ENCODE measurements at places on chromosomes 11 and 22.
A peak's percentile ranks its signal among the peaks of the same experiment; 100 is the strongest.

DNA sequence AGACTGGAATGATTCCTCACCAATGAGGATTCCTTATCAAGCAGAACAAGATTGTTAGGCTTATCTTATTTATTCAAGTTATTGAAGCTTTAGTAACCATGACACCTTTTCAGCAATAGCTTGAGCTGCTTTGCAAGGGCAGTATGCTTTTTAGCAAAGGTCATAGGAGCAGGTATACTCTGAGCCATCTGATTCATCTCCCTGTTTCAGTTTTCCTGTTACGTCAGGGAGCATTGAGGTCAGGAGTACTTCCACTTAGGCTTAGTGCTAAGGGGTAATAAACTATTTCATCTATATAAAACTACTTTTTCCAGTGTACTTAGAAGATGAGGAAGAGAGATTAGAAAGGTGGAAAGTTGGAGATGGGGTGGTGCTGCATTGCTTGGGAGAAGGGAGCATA lies 17.7 kb upstream of the ANKRD42 start:
- DNase-seq: no peak

DNA sequence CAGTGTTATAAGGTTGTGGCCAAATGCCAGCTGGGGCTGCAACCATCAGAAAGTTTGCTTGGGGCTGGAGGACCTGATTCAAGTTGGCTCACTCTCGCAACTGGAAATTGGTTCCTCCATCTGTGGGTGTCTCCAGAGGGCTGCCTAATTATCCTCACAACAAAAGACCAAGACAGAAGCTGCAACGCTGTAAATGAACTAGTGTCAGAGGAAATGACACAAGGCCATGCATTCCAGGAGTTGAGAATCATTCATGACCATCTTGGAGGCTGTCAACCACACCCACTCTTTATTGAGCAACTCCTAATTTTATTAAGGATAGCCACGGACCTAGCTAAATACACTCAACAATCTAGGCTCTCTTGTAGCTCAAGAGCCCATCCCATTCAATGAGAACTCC lies 1060.8 kb downstream of the OPCML start:
- peak; percentile 93 for DNase-seq

DNA sequence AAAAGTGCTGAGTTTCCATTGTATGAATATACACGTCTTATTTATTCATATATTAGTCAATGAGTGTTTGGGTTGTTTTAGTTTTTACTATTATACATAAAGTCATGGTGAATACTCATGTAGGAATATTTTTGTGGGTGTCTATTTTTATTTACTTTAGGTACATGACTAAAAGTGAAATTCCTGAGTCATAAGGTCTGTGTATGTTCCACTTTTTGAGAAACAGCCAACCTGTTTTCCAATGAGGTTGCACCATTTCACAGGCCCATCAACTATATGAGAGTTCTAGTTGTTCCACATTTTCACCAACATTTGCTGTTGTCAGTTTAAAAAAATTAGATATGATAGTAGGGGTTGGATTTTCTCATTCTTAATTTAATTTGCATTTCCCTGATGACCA lies 6.6 kb upstream of the OR6X1 start:
- DNase-seq: no peak

DNA sequence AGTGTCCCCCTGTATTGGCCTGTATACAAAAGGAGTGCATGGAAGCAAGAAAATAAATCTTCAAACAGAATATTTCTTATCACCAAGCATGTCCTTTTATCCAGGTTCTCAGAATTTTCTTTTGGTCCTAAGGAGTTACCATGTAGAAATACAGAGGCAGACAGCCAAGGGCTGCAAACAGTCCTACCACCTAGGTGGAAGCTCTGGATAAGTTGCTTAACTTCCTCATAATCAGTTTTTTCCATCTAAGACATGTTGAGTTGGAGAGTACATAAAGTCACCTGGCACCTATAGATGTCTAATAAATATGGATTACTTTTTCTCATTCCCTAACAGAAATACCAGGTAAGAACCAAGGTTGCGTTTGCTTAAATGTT lies 57.0 kb upstream of the BLID start:
- no peak for DNase-seq

Data from AG10803 (cell line).